COR-L47 (cell line): ENCODE measurements at places on chromosomes 5 and 9.
A peak's percentile ranks its signal among the peaks of the same experiment; 100 is the strongest.

DNA sequence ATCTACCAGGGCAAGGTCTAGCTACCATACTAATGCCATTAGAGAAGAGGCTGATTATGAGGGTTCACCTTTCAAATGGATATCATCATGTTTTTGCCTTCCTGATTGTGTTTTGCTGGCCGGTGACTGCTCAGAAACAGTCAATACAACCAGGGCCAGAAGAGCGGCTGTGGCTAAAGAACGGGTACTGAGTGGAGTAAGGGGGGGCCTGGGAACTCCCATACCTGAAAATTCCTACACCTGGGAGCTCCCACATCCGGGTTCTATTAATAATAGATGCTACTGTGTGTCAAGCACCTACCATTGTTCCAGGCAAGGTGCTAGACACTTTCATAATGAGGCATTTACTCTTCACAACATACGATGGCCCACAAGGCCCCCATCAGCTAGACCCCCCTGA, 79.2 kb downstream of the CDK5RAP2 start:
- DNase-seq: no peak

GRCh38 chr9:90176901-90177300, 465.7 kb downstream of the DIRAS2 start:
- peak; percentile 98 for DNase-seq

DNA sequence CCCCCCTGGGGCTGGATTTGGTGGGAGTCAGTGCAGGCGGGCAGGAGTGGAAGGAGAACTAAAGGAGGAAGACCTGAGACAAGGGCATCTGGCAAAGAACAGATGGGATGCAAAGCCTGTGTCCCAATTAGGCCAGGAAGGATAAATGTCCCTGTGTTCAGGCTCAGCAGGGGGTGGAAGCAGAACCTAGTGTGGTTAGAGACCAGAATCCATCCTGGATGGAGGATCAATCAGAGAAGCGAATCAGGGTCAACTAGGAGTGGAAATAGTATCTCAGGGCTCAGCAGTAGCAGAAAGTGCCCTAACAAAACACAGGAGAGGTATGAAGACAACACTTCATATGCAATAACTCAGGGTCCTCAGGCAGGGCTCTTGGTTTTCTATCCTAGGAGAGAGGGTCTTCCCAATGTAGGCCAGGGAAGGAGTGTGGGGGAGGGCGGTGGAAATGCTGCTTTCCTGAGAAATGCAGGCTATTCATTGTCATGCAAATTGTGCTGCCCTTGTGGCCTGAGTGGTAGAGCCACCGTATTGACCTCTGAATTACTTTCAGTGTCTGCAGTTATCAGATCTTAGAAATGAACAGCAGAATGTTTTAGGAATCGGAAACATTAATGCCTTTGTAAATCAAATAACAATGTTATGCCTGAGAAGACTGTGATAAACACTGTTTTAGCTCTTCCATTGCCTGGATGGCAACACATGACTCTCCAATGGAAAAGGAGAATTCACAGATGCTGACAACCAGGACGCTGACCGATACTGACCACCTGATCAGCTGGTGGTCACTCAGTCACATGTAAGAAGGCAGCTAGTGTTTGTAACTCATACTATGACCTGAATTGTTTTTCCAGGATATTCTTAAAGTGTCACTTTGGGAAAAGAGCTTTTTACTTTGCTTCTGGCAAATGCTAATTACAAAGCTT, 323.6 kb downstream of the SEMA5A start:
- no peak for DNase-seq

DNA sequence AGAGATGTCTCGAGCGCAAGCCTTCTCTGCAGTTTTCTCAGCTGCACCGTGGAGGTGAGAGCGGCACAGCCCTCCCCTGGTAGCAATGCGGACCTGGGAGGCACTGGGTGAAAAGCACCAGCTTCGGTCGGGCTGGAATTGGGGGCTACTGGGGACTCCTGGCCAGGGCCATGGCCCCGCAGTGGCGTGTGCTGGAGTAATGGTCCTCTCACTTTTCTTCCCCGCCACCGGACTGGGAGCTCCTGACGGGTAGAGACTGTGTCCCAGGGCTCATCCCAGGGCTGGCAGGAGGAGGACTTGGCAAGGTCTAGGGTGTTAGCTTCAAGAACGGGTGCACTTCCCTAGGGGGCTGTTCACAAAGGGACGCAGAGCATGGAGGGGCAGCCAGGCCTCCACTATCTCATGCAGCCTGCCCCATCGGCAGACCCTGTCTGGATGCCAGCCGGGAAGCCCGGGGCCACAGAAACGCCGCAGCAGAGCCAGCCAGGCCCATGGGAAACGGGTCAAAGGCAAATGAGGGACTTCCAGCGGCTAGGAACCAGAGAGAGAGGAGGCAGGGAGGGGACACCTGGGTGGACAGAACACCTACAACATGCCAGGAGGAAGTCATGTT, 92.6 kb upstream of the MVB12B start:
- no peak for DNase-seq

- no peak for DNase-seq
These were observed 319.5 kb upstream of the TNC start for GRCh38 chr9:115437418-115437817.

DNA sequence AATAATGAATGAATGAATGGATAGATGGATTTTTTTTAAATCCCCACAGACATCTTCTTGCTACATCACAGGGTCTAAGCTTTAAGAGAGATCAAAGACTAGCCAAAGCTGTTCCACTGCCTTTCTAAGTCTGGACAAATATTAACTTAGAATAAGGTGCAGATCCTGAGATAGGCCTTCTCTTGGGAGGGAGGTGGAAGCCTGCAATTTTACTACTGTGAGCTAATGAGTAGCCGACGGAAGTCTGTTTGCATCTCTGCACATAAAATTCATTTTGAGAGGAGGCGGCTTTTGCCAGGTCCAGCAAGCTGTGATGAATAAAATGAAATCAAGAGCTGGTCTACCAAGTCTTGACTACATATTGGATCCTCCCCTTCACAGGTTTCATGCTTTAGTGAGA, 484.9 kb downstream of the TMEM38B start:
- DNase-seq: no peak

GRCh38 chr5:141050622-141051520, at the start of gene PCDHB1:
Gene PCDHB1 (plus strand): TSS chr5:141051374. CDS start chr5:141051471, 97 bp downstream.
- DNase-seq: no peak

GRCh38 chr9:94681508-94681907, 42.2 kb upstream of the FBP1 start:
- peak; percentile 81 for DNase-seq

DNA sequence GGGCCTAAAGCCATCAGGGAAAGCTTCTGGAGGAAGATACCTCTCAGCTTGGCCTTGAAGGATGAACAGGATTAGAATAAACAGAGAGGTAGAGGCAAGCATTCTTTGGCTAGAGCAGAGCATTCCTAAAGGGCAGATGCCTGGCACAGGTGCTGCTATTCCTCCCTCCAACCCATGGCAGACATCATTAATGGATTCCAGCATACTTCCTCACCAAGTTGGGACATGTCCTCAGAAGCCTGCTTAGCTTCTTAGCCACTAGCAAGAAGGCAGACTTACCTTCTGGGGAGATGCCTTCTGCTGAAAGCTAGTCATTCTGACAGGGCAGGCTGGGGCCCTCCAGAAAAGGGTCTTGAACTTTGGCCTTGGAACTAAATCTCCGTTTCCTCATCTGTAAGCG, 122.0 kb downstream of the RGS3 start:
- no peak for DNase-seq

- DNase-seq: no peak
These were observed 136.3 kb downstream of the FOXD1 start for GRCh38 chr5:73312146-73312871.

GRCh38 chr5:58825899-58826298, 243.0 kb downstream of the RAB3C start:
- no peak for DNase-seq

DNA sequence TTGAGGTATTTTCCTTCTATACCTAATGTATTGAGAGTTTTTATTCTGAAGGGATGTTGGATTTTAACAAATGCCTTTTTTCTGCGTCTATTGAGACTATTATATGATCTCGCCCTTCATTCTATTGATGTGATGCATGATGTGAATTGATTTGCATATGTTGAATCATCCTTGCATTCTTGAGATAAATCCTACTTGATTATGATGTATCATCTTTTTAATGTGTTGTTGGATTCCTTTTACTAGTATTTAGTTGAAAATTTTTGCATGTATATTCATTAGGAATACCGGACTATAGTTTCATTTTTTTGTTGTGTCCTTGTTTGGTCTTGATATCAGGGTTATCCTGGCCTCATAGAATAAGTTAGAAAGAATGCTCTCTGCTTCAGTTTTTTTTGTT, 169.7 kb downstream of the NPR3 start:
- no peak for DNase-seq

- DNase-seq: no peak
These were observed 569.9 kb downstream of the RAB3C start for GRCh38 chr5:59152701-59153245.

DNA sequence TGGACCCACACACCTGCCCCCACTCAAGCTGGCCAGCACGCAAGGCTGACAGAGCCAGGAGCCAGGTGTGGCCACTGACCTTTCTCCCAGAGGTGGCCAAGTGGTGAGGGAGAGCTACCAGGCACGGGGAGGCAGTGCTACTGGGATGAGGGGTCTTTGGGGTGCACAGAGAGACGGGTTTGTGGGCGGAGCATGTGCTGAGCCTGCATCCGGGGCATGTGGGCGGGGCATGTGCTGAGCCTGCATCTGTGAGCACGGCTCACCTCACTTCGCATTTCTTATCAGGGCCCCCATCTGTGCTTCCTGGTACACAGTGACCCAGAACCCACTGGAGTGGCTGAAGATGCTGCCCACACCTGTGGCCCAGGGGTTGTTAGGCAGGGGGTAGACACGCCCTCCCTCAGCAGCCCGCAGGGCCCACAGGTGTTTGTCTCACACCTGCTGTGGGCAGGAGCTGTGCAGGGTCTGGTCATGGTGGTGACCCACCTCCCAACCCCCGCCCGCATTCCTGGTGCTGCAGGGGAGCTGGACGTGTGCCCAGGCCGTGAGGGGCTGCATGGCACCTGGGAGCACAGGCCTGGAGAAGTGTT, 21.5 kb downstream of the CCDC187 start:
- DNase-seq: peak; percentile 28

GRCh38 chr9:115596746-115597080, 478.8 kb upstream of the TNC start:
- no peak for DNase-seq

DNA sequence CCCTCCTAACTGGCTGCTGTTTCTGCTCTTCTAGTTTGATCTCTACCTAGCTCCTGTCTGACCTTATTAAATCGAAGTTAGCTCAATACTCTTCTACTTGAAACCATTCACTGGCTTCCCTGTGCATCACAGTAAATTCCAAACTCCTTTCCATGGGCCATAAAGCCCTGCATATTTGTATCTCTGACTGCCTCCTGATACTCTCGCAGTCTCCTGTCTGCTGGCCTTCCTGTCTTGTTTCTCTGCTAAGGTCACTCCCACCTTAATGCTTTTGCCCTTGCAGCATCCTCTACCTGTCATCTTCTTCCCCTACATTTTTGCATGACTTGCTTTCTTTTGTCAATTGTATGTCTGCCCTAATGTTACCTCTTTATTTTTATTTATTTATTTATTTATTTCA, 44.8 kb downstream of the SNCAIP start:
- no peak for DNase-seq

GRCh38 chr9:121447321-121447834, 52.3 kb downstream of the GGTA1 start:
- no peak for DNase-seq

- DNase-seq: no peak
These were observed 232.1 kb upstream of the PCSK5 start for GRCh38 chr9:75658301-75658905.

DNA sequence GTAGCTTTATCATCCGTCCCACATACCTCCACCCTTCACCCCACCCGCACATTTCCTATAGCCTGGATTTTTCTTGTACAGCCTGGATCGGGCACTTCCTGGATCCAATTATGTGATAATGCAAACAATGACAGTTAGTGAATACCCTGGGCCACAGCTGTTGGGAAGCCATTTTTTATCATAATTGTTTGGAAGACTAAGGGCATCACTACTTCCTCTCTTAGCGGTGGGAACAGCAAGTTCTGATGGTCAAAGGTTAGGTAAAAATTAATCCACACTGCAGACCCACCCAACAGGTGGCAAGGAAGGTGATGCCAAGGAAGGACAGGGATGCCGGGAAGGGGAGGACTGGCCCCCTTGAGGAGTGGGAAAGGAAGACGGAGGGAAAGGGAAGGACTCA, 183.7 kb downstream of the SAXO1 start:
- no peak for DNase-seq

DNA sequence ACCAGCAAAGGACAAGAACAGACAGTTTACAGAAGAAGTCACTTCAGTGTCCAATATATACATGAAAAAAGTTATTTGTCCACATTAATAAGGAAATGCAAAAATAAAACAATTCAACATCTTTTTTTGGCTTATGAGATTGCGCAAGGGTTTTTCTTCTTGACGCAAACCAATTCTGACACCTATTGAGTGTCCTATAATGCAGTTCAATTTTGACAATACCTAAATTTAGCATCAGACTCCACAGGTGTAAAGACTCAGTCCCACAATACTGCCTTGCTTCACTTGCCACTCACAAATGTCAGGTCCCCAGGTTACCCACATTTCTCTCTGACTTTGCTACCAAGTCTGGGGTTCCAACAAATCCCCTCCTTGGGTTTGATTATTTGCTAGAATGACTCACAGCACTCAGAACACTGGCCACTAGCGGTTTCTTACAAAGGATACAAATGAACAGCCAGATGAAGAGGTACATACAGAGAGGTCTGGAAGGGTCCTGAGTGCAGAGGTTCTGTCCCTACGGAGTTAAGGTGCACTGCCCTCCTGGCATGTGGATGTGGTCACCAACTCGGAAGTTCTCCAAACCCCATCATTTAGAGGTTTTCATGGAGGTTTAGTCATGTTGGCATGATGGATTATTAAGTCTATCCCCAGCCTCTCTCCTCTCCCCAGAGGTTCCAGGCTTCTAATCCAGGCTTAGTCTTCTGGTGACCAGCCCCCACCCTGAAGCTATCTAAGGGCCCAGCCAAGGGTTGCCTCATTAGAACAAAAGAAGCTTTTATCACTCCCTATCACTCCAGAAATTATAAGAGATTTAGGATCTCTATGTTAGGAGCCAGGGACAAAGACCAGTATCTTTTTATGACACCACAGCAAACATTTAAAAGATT, 27.0 kb upstream of the SLC22A5 start:
- no peak for DNase-seq

DNA sequence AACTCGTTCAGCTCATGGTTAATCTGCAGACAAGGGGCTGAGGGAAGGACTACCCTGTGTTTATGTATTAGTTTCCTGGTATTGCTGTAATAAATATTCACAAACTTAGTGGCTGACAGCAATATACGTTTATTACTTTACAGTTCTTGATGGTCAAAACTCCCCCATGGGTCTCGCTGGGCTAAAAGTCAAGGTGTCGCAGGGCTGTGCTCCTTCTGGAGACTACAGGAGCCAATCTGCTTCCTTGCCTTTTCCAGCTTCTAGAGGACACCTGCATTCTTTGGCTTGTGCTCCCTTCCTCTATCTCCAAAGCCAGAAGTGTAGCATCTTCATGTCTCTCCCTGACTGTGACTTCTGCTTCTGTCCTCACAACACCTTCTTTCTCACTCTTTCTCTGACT, 653.8 kb upstream of the RIOK2 start:
- no peak for DNase-seq
